ENCODE measurements at places on chromosomes 5 and 9.
A peak's percentile ranks its signal among the peaks of the same experiment; 100 is the strongest.

DNA sequence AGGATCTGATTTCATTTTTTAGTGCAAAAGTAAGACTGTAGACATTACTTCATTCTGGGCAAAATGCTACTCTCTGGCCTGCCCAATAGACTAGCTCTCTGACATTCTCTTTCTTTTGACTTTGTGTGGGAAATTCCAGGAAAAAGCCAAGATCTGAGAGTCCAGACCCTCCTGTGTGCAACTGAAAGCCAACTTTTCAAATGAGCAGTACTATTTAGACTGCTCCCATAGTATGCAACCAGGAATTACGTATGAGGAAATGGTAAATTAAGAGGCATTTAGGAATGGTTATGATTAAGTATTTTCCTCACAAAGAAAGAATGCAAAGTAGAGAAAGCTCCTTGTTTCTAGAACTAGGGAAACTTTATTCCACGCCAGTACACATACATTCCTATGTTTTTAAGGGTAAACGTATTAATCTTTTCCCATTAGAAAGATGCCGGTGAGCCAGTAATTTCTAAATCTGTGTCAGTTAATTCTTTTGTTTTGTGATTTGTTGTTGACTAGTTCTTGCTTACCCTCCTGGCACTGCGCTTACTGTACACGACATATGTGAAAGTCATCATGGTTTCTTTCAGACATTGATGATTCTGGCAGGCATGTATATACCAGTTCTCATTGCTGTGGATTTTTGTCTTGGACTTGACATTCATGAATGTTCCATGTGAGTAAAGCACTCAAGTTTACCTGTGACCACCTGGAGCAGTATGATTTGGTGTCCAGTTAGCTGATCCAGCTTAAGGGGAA lies 56.0 kb downstream of the AOPEP start:
- H3K4me3 ChIP-seq = no peak overlapping the region
- no peaks in the 10 kb centered on the region for H3K36me3 ChIP-seq
- H3K4me1 ChIP-seq = peaks cover 9% of the 10 kb centered on the region
- no peak for DNase-seq
- no peaks in the 10 kb centered on the region for H3K27me3 ChIP-seq

- no peak overlapping the region for H3K4me3 ChIP-seq
- H3K36me3 ChIP-seq = no peaks in the 10 kb centered on the region
- H3K27ac ChIP-seq = no peak overlapping the region
- H3K27me3 ChIP-seq = no peaks in the 10 kb centered on the region
- no peak for DNase-seq
These were observed 160.9 kb downstream of the LURAP1L start for GRCh38 chr9:12935714-12936113.

- peaks cover 54% of the 10 kb centered on the region for H3K4me1 ChIP-seq
- peak overlapping the region; percentile 93 for H3K27ac ChIP-seq
- no peaks in the 10 kb centered on the region for H3K27me3 ChIP-seq
- H3K36me3 ChIP-seq = peaks cover 9% of the 10 kb centered on the region
- H3K4me3 ChIP-seq = peak overlapping the region; percentile 77
These were observed 202.2 kb downstream of the RFK start for GRCh38 chr9:76192013-76192412.

DNA sequence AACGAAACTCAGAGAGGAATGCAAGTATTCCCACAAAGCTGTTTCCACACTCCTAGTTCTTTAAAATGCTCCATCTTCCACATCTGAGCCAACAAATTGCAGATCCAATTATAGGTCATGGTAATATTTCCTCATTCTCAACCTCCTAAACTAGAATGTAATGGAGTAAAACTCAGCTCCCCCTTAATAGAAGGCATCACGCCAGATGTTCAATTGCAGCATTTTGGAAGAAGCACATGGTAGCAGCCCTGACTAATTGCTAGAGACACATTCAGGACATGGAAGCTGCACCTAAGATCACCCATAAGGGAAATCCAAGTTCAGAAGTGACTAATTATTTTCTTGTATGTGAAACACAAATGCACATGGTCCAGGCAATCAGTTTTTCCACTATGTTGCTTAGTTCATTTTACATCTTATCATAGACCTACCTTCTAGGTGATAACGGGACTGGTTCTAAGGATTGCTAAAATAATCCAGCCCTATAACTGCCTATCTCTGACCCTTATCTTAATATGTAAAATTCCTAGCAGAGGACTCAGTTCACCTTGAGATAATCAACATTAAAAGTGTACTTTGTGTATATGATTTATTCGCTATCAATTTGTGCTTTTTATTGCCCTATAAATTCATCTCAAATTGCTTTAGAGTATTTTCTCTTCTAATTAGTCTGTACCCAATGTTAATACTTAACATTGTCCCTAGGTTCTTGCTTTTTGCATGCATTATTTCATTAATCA lies 75.1 kb downstream of the GABRB2 start:
- H3K4me1 ChIP-seq = no peaks in the 10 kb centered on the region
- H3K27me3 ChIP-seq = no peaks in the 10 kb centered on the region
- H3K4me3 ChIP-seq = no peak overlapping the region
- H3K36me3 ChIP-seq = no peaks in the 10 kb centered on the region
- no peak overlapping the region for H3K27ac ChIP-seq

- peaks cover 2% of the 10 kb centered on the region for H3K27me3 ChIP-seq
- no peak overlapping the region for H3K4me3 ChIP-seq
- no peaks in the 10 kb centered on the region for H3K36me3 ChIP-seq
- peaks cover 13% of the 10 kb centered on the region for H3K4me1 ChIP-seq
These were observed 5.1 kb upstream of the WDR5 start for GRCh38 chr9:134130503-134131375.

DNA sequence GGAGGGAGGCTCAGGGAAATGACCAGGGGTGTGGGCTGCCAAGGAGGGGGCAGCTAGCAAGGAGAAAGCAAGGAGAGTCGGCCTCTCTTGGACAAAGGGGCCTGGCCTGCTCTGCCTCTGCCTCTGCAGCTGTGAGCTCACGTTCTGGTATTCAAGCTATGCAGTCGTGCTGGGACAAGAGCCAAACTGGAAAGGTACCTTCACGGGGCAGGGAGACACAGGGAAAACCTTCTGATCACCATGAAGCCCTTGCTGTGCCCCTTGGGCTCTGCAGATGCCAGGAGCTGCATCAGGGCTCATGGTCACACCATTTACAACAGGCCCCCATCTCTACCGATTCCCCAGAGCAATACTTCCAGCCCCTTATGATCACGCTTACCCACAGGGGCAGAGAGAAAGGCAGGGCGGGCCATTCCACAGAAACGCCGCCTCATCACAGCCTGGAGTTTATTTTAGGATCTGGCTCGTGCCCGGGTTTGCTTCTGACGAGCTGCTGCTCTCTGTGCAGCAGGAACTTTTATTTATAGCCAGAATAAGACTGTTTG lies 63.2 kb downstream of the PRRT1B start:
- peaks cover 61% of the 10 kb centered on the region for H3K36me3 ChIP-seq
- H3K27ac ChIP-seq = no peak overlapping the region
- DNase-seq = no peak
- H3K4me3 ChIP-seq = no peak overlapping the region
- peaks cover 12% of the 10 kb centered on the region for H3K27me3 ChIP-seq

GRCh38 chr5:5419291-5420210 lies 2.9 kb upstream of the ICE1 start:
- peaks cover 20% of the 10 kb centered on the region for H3K4me1 ChIP-seq
- peaks cover 7% of the 10 kb centered on the region for H3K36me3 ChIP-seq
- H3K4me3 ChIP-seq = no peak overlapping the region
- DNase-seq = no peak

GRCh38 chr9:37812773-37813379 lies 12.3 kb downstream of the DCAF10 start:
- DNase-seq = no peak
- H3K4me1 ChIP-seq = peaks cover 2% of the 10 kb centered on the region
- peaks cover 2% of the 10 kb centered on the region for H3K27me3 ChIP-seq
- no peak overlapping the region for H3K4me3 ChIP-seq

- H3K36me3 ChIP-seq = peaks cover 3% of the 10 kb centered on the region
- H3K27ac ChIP-seq = no peak overlapping the region
- peaks cover 25% of the 10 kb centered on the region for H3K27me3 ChIP-seq
These were observed 4.8 kb downstream of the MSX2 start for GRCh38 chr5:174729075-174729680.

GRCh38 chr5:111513131-111513520 lies 791 bp upstream of the STARD4 start:
- peaks cover 40% of the 10 kb centered on the region for H3K4me1 ChIP-seq
- peak overlapping the region; percentile 91 for H3K27ac ChIP-seq
- peak overlapping the region; percentile 98 for H3K4me3 ChIP-seq
- peak; percentile 51 for DNase-seq
- peaks cover 8% of the 10 kb centered on the region for H3K27me3 ChIP-seq
- H3K36me3 ChIP-seq = no peaks in the 10 kb centered on the region

- H3K4me3 ChIP-seq = no peak overlapping the region
- no peak for DNase-seq
- H3K36me3 ChIP-seq = no peaks in the 10 kb centered on the region
- H3K27me3 ChIP-seq = peaks cover 2% of the 10 kb centered on the region
These were observed 3.7 kb downstream of the LSM11 start for GRCh38 chr5:157747173-157747740.

DNA sequence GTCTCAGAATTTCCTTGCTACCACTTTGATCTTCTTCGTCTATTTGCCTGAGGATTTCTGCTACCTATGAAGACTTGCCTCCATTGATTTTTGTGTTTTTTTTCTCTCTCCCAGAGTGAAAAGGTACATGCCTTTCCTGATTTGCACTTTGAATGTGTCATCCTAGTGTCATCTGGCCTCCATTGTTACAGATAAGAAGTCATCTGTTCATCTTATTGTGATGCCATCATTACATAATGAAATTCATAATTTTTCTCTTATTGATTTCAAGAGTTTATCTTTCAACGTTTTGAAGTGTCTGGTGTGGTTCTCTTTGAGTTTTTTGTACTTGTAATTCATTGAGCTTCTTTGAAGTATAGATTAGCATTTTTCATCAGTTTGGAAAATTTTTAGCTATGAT lies 144.8 kb downstream of the SH3GL2 start:
- H3K4me3 ChIP-seq = no peak overlapping the region
- no peaks in the 10 kb centered on the region for H3K36me3 ChIP-seq
- no peak for DNase-seq
- no peaks in the 10 kb centered on the region for H3K4me1 ChIP-seq

DNA sequence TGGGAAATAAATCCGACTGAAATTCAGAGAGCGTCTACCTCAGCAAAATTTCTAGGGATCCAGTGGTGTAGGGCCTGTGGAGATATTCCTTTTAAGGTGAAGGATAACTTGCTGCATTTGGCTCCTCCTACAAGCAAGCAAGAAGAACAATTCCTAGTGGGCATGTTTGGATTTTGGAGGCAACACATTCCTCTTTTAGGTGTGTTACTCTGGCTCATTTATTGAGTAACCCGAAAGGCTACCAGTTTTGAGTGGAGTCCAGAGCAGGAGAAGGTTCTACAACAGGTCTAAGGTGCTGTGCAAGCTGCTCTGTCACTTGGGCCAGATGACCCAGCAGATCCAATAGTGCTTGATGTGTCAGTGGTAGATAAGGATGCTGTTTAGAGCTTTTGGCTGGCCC lies 862.4 kb upstream of the CDH9 start:
- no peaks in the 10 kb centered on the region for H3K27me3 ChIP-seq
- no peak overlapping the region for H3K27ac ChIP-seq
- peaks cover 5% of the 10 kb centered on the region for H3K36me3 ChIP-seq
- no peak for DNase-seq
- H3K4me3 ChIP-seq = no peak overlapping the region

DNA sequence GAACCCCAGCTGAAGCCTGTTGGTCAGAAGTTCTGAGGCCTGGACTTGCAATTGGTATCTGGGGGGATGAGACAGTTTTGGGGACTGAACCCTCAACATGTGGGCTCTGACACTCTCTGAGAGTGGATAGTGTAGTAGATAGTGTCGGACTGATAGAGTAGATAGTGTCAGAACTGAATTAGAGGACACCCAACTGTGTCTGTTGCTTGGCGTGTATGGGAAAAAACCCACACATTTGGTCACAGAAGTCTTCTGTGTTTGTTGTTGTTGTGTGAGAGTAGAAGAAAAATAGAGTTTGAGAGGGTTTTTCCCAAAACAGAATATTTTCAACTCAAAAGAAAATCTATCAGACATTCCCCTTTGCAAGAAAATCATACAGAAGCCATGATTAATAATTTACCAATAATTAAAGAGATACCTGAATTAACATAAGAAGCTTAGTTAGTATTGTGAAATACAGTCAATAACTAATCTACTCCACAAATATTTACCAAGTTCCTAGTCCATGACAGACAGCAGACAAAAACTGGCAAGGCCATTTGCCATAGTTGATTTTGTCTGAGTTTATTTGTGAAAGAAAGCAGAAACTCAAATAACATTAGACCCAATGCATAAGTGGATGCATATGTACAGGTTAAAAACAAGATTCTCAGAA lies 170.9 kb downstream of the CTNND2 start:
- DNase-seq = no peak
- no peak overlapping the region for H3K4me3 ChIP-seq
- H3K27me3 ChIP-seq = no peaks in the 10 kb centered on the region
- no peaks in the 10 kb centered on the region for H3K4me1 ChIP-seq
- H3K27ac ChIP-seq = no peak overlapping the region

- H3K4me1 ChIP-seq = no peaks in the 10 kb centered on the region
- no peak for DNase-seq
- H3K27me3 ChIP-seq = peaks cover 3% of the 10 kb centered on the region
- no peak overlapping the region for H3K4me3 ChIP-seq
- H3K36me3 ChIP-seq = no peaks in the 10 kb centered on the region
These were observed 30.1 kb upstream of the AUH start for GRCh38 chr9:91391818-91392217.
